ENCODE measurements at places on chromosomes 2 and 18.

DNA sequence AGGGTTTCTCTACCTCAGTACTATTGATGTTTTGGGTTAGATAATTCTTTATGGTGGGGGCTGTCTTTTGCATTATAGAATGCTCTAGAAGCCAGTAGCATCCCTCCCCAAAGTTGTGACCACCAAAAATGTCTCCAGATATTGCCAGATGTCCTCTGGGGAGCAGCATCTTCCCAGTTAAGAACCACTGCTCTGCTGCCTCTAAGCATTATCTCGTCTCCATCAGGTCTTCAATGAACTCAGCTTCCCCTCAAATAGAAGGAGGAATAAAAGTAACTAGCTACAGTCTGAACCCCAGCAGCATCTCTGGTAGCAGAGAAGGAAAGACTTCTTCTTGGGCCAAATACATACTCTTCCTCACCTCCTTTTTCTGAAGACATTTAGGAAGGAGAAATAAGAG is 244.1 kb downstream of the AGPS start:
- DNase-seq = no peak

DNA sequence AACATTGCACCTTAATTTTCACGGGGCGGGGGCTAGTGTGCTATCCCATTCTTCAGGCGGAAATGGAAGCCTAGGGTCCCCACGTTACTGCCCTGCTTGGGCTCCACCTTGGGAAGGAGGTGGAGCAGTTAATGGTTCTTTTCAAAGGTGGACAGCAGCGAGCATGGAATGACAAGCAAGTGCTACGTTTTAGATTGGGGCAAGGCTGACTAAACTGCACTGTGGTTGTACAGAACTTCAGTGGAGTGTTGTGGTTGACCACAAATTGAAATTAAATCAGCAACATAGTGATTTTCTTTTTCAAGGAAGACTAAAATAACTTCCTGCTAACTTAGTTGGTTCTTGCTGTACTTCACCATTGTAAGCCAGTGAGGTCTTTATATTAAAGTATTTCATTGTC is 47.0 kb downstream of the CHRNA1 start:
- no peak for DNase-seq

- no peak for DNase-seq
Observed at GRCh38 chr2:31534636-31535035, 46.1 kb downstream of the SRD5A2 start.

DNA sequence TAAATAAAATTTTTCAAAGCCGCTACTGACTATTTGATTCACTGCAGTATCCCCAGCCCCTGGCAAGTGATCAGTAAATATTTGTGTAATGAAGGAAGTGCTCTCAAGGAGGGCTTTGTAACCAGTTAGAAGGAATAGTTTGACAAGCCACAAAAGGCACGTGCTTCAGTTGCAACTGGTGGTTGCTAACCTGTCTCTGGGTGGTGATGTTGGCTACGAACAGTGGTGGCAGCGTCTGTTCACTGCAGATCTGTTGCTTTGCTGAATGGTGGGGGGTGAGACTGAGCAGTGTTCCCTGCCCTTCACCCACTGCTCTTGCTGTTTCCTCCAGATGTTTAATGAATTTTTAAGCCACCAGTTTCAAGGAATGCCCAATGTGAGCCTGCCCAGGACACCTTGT is 73.9 kb upstream of the SIX2 start:
- DNase-seq = no peak

DNA sequence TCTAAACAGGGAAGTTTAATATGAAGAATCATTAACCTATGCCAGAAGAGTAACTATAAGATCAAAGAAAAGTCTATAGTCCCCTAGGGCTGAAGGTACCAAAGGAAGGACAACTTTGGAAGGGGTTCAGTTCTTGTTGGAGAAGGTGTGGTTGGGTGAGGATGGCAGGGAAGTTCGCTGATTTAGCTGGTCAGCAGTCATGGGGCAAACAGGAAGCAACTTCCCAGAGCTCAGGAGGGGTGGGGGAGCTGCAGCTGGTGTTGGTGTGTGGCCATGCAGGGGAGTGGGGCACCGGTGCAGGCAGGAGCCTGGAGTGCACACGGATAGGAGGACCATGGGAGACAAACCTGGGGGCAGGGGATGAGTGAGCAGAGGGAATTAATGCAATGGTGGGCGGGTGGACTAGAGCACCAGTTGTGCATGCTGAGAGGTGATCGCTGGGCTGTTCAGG is 34.0 kb downstream of the FHOD3 start:
- no peak for DNase-seq

DNA sequence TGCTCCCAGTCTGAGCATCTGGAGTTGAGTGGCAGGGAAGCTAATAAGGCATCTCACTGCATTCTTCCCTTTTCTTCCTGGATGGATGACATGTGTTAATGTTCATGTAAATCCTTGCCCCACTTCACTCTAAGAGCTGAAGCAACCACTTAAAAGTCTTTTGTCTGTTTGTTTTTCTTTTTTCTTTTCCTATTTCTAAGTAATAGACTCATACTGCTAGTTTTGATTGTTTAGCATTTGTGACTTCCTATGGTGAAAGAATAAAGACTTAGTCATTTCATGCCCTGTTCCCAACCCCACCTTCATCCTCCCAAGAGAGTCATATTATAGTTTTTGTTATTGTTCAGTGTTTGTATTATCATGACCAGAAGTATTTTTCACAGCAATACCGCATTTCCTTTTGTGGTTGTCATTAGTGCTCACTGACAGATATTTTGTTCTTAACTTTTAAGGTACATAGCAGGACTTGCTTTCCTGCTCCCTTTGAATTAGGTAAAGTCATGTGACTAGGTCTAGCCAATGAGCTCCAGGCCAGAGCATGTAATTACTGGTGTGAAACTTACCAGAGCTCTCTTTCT is 18.1 kb upstream of the SPP2 start:
- DNase-seq = no peak

- no peak for DNase-seq
Observed at GRCh38 chr2:493228-493627, 184.0 kb downstream of the TMEM18 start.

- no peak for DNase-seq
Observed at GRCh38 chr2:96872591-96873349, 2.9 kb upstream of the SEMA4C start.

DNA sequence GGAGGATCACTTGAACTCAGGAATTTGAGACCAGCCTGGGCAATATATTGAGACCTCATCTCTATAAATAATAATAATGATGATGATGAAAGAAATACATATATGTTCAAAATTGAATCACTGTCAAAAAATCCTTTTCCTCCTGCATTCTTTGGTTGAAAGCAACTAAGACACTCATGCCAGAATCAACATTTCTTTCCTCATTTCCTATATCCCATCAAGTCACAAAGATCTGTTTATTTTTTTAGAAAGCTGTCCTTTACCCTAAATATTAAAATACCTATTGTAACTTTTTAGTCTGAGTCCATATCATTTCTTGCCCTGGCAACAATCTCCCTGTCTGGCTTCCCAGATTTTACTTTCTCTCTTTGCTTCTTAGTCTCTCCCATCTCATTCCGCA is 31.8 kb upstream of the PPP4R3B start:
- DNase-seq = no peak

DNA sequence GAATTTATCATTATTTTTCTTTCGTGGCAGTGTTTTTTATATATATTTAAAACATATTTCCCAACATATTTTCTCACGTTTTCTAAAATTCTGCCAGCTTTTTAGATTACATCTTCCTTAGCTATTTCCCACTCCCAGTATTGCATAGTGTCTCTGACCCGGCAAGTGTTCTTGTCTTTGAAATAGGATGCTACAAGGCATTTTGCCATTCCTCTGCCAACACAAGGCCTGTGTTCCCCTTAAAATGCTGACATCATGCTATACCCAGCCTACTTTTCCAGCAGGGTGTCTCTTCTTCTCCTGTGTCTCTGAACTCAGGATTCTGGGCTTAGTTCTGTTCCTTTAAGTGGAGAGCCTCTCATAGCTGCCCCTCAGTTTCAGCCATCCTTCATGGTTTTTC is 115.2 kb downstream of the DIS3L2 start:
- no peak for DNase-seq

DNA sequence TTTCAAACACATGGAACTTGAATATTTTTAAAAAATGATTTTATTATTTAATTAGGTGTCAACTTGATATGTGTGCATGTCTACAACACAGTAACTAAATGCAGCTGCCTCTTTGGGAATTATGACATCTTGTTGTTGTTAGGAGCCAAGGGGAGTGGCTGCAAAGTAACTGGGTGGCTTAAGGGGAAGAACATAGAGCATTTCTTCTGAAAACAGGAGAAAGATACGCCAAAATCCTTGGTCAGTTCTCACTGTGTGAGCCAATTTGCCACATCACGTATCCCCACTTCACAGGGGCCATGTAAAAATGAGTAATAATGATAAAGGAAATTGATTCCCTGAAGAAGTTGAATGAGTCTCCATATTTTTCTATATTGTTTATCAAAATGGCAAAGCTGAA is 309.8 kb upstream of the COL3A1 start:
- no peak for DNase-seq
